ENCODE measurements at places on chromosomes 2 and 18.

- no peak for DNase-seq
Observed at GRCh38 chr2:239322416-239323086, 78.3 kb downstream of the HDAC4 start.

GRCh38 chr18:58659691-58660090 is 11.6 kb upstream of the MALT1 start:
- DNase-seq = no peak

GRCh38 chr2:195600778-195601177 is 56.2 kb upstream of the SLC39A10 start:
- DNase-seq = no peak

GRCh38 chr2:68726100-68726499 is 8.5 kb upstream of the ARHGAP25 start:
- no peak for DNase-seq

DNA sequence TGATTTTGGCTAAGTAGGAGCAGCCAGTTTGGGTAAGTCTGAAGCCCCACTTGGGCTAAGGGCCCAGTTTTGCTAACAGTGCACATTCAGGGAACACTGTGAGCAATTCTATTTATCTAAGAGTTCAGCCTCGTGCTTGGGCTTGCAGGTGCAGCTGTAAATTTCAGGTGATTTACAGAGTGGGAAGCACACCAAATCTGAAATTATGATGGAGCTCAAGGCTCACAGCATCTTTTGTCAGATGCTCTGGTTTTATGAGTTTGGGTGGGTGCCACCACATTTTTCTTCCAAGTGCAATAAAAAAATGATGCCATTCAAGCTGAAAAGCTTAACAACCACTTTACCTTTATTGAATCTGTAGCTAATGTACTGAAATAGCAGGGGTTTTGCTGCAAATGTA is 671.2 kb downstream of the LRRTM4 start:
- DNase-seq = no peak

GRCh38 chr2:43950383-43951008 is 45.3 kb downstream of the LRPPRC start:
- peak; percentile 22 for DNase-seq

- DNase-seq = no peak
Observed at GRCh38 chr2:144334551-144334950, 185.4 kb downstream of the ZEB2 start.

GRCh38 chr2:152950126-152950525 is 231.7 kb downstream of the ARL6IP6 start:
- DNase-seq = no peak

DNA sequence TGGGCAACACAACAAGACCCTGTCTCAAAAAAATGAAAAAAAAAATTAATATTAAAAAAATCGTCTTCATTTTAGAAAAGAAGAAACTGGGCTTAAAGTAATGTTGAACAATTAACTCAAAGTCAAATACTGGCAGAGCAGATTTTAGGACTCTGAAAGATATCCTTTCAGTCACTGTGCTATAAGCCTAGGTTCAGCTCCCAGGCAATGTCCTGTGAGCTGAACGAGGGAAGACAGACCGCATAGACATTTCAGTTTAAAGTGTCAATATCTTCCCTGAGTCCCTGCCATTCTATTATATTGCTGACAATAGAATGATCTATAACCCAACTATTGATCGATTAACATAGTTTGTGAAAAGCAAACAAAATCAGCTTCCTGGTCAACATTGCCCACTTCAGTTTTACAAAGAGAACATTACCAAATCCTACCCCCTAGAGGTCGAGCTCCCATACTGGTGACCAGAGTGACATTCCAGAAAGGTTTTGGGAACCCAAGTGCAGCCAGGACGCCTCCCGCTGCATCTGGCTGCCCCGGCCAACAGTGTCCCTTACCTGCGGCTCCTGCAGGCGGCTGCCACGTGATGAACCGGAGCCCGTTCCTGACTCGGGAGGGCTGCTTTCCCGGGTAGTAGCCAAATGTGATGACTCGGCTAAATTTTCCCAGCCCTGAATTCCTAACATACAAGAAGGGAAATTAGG is 639 bp downstream of the MRO start:
- DNase-seq = no peak

DNA sequence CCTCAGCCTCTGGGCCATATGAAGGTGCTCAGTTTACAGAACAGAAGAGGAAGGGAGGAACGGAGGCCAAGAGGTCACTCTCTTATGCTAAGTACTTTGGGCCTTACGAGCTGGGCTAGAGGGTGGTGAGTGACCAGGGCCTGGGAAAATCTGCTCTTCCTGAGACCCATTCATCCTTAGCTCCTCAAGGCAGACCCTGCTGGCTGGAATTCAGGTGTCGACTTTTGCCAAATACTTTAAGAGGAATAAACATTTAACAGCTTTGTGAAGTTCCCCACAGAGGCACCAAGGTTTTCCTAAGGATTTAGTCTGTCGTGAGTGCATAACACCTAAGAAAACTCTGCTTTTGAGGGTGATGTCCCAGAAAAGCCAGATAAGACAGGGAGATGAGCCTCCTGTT is 129.7 kb upstream of the SIX2 start:
- DNase-seq = no peak

- no peak for DNase-seq
Observed at GRCh38 chr2:26978061-26978596, 7.7 kb downstream of the MAPRE3 start.

DNA sequence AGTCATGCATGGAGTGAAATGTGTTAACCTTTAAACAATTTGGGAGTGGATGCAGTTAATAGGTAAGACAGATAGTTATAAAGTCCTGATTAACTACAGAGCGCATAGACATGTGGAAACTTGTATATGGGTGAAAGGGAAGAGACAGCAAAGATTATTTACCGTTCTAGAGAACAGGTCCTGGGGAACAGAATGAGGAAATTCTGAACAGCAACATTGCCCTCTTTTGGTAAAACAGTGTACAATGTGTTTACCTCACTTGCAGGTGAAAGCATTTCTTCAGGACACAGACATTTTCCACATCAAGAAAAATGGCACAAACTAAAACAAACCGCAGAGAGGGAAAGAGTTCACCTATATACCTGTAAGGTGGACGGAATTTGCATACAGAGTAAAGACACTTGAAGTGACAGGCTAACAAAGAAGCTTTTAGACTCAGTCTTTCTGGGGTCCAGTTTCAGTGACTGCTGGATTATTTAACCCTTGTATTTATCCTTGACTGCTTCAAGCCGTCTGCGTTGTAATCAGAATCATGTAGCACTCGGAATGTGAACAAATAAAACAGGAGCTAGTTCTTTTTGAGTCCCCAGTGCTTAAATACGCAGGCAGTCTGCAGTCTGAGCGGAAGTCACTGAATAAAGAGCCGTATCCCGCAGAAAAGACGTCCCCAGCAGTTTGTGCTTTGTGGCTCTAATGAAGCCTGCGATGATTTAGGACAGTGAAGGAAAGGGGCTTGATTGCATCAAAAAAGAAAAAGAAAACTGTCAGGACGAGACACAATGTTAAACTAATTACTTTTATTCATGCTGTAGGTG is 364.8 kb upstream of the GALNT5 start:
- DNase-seq = peak; percentile 4

DNA sequence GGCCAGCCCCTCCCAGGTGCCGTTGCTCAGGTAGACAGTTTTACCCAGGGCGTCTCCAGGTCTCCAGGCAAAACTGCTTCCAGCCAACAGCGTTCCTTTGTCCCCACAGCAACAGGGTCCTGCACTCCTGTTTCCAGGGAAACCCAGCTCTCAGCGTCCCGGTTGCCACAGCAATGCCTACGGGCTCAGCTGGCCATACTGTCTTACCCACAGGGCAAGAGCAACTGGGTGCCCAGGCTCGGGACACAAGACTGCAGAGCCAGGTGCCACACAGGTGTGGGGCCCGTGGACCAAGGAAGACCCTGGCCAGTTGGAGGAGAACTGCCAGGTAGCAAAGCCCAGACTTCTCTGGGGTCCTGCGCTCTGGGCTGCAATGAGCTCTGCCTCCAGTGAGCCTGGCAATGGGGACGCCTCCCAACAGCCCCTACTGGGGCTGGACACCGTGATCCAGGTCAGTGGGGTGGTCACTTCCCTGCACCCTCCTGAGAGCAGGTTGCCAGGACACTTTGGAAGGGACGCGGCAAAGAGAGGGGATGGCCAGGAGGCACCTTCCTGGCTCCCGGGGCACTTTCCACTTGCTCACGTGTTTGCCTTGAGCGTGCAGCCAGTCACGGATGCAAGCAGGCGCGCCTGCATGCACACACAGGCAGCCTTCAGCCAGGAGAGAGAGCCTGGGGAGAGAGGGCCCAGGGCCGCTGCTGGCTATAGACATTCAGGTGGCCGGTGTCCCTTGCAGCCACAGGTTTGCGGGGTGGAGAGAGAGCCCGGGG is at the start of gene CROCC2:
Gene CROCC2 (plus strand): TSS at position 196 of the 770 bp plus-strand sequence. CDS start 178 bp downstream, at position 374.
- DNase-seq = no peak

DNA sequence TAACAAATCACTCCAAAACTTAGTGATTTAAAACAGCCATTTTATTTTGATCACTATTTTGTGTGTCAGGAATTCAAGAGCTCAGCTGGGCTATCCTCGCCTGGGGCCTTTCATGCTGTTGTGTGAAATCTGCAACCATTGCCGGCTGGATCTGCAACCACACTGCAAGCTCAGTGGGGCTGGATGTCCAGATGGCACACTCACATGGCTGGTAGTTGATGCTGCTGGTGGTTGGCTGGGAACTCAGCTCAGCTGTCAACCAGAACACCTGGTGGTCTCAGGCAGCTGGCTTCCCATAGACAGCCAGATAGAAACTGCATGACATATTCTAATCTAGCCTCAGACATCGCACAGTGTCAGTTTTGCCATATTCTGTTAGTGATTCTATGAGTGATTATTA is 30.6 kb upstream of the AP1S3 start:
- no peak for DNase-seq

DNA sequence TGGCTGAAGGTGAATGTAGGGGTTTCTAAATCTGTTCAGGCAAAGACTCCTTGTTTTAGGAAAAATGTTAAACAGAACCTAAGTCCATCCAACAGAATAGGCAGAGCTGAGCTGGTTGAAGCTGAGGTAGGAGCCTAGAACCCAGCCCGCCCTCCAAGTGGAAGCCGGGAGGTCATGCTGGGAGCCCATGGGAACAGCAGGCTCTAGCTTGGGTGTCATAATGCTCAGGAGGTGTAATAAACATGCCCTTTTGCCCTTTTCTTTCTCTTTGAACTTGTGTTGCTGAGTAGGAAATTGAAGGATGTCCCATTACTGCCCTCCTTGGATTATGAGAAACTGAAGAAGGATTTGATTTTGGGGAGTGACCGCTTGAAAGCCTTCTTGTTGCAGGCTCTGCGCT is 60.3 kb downstream of the ARMC9 start:
- no peak for DNase-seq

DNA sequence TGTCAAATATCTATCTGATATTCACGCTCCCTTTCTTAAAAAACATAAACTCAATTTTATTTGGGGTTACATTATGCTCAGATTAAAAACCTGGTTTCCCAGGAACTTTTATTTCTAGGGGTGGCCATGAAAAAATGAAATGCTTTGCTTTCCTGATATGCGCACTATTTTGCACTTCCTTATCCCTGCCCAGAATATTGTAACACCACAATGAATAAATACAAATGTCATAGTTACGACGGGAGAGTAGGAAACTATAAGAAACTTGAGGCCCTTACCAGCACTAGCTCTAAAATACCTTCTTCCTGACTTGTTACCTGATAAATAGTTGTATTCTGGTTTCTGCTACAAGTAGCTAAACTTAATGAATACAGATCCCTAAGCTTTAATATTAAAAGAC is 475.6 kb upstream of the CWC22 start:
- DNase-seq = no peak

DNA sequence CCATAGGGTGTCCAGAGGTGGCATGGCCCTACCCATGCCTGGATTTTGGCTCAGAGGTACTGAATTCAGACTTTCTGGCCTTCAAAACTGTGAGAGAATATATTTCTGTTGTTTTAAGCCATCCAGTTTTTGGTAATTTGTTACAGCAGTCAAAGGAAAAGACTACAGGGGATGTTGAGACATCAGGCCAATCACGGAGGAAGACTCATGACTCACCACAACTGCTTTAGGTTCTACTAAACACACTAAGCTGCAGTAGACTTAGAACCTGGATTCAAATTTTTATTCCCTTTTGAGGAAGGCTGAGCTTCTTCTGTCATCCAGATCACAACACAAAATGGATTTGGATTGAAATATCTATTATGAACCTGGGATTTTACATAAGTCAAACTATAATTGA is 12.0 kb upstream of the C2orf66 start:
- DNase-seq = no peak

DNA sequence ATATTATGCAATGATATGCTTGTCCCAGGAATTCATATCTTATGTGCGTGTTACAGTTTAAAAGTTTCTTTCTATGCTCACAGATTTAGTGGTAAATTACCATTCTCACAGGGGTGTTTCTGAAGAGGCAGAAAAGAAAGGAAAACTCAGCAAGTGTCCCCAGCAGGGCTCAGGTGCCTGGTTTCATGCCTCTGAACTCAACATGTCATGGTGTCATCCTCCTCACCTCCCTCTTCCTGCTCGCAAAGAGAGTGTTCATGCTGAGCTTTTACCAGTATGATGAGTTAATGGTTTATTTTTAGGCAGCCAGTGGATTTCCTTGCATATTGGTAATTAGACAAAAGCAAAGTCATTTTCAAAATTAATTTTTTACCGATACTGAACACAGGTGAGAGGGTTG is 492.9 kb upstream of the ZEB2 start:
- DNase-seq = no peak

- DNase-seq = peak; percentile 81
Observed at GRCh38 chr2:158953926-158954763, 14.3 kb upstream of the TANC1 start.

DNA sequence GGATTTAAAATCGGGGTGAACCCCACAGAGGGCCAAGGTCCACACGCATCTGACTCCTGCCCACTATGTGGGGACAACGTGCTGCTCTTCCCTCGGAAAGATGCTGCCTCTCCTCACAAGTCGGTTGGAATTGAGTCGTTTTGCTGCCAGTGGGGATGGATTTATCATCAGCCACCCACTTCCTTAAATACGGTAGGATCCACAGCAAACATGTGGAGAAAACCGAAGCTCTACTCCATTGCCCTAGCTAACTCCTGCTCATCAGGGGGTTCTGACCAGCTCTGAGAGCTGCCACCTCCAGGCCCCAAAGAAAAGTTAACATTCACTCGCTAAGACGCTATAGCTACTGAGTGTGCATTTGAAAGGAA is 80.9 kb downstream of the CHRNA1 start:
- DNase-seq = peak; percentile 31

- DNase-seq = no peak
Observed at GRCh38 chr2:226877491-226877890, 41.6 kb downstream of the RHBDD1 start.

- DNase-seq = no peak
Observed at GRCh38 chr2:131027566-131028528, 65.4 kb downstream of the FAM168B start.

Measured in kidney capillary endothelial cell (primary cell).